ENCODE measurements at places on chromosomes 6 and 20.

DNA sequence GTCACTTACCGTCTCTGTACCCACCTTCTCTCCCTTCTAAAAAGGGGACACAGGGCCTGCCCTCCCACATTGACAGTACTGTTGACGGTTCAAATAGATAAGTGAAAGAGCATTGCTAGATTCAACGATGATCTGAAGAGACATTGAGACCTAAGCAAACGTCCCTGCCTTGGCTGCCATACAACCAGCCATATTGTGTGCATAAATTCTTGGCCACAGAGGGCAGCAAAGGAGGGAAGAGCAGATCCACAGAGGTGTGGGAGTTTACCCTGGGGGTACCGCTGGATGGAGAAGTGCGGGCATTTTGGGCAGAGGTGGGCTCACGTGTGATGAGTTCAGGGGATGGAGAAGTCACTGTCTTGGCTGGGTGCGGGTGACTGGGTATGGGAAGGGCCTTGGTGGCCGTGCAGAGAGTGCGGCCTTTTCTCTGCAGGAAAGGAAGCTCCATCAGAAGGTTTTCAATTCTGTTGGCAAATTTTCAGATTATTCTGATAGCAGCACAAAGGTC, 85.6 kb downstream of the POPDC3 start:
- no peak for DNase-seq

- DNase-seq: no peak
Measured at GRCh38 chr6:162973980-162974379, 246.2 kb downstream of the PACRG start.

GRCh38 chr6:150267686-150268561, 100.9 kb upstream of the IYD start:
- no peak for DNase-seq

DNA sequence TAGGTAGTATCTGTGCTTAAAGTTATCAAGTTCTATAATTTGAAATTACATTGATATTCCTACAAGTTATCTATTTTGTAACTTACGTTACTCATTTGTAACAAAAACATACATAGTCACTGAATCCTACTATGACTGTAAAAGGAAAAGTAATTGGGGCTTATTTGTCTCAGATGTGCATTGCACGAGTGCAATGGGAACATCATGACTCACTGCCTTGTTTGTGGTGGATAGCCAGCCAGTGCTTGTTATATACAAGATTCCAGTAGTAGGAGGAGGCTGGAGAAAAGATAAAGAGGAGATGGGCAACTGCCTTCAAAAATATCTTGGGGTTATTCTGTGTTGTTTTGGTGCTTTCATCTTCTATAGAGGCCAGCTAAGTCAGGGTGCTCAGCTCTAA, 164.1 kb downstream of the RNF144B start:
- DNase-seq: no peak

DNA sequence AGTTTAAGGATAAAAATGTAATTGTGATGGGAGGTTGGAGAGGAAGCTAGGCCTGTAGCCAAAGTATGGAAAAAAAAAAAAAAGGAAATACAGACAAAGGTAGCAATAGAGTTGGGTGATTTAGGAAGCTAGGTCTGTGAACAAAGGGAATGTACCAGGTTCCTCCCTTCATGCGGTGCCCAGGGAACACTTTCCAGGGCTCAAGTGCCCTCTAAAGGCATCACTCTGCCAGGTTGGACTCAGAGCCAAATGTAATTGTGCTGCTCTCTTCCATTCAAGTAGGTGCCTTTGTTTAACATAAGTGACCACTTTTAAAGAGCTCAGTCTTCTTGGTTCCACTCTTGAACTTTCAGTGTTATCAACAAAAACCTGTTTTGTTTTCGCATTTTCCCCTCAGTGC, 159.7 kb upstream of the AHI1 start:
- no peak for DNase-seq

GRCh38 chr20:46021361-46022359, 7.4 kb upstream of the SLC12A5 start:
- DNase-seq: peak; percentile 24

DNA sequence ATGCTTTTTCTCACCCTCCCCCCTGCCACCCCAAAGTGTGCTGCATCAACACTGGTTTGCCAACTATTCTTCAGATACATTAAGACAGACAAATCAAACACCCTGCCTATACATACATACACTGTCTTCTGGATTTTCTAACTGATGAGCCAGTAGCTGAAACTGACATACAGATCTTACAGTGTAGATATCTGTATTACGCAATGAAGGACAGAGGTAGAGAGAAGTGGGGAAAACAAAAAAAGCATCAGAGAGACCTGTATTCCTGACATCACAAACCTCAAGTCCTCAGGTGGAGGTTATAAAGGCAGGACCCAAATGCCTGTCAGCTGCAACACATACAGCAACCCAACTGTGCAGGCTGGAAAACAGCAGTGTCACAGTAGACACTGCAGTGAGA, 535.4 kb downstream of the HACE1 start:
- DNase-seq: no peak

- DNase-seq: peak; percentile 9
Measured at GRCh38 chr20:11585752-11586352, 331.8 kb upstream of the BTBD3 start.

GRCh38 chr6:110878751-110879522, 4.4 kb downstream of the AMD1 start:
- peak; percentile 15 for DNase-seq

DNA sequence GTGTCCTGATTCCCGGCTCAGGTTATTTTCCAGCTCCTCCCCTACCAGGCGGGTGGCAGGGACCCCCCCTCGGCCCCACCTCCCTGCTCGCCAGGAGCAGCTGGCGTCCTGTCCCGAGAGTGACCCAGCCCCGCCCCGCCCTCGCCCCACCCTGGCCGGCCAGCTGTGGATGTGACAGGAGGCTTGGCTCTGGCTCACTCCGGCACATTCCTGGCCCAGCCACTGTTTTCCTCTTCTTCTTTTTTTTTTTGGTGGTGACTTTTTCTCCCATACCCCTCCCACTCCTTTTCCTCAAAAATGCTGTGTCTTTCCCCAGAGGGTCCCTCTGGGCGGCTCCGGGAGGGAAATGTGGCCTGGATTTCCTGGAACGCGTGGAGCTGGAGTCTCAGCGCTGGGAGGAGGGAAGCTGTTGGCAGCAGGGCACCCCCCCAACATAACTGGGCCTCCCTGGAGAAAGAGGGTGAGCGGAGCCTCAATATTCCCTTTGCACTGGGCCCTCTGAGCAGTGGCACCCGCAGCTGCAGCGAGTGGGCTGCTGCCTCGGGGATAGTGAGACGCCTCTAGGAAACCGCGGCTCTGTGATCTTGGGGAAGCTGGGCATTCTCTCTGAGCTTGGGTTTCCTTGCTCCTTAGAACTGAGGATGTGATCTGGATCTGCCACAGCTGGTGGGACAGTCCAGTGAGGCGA, 28.3 kb upstream of the CSNK2A1 start:
- DNase-seq: no peak

GRCh38 chr6:161414707-161415106, 140.8 kb upstream of the AGPAT4 start:
- DNase-seq: no peak

GRCh38 chr6:1949538-1949937, 295.9 kb downstream of the GMDS start:
- DNase-seq: no peak

- DNase-seq: no peak
Measured at GRCh38 chr20:49405062-49405683, 77.3 kb downstream of the KCNB1 start.

- no peak for DNase-seq
Measured at GRCh38 chr20:3203315-3204123, 963 bp downstream of the DDRGK1 start.

GRCh38 chr20:48025661-48026060, 240.4 kb upstream of the SULF2 start:
- DNase-seq: peak; percentile 22

- peak; percentile 55 for DNase-seq
Measured at GRCh38 chr20:63628246-63628975, 1.5 kb upstream of the GMEB2 start.

DNA sequence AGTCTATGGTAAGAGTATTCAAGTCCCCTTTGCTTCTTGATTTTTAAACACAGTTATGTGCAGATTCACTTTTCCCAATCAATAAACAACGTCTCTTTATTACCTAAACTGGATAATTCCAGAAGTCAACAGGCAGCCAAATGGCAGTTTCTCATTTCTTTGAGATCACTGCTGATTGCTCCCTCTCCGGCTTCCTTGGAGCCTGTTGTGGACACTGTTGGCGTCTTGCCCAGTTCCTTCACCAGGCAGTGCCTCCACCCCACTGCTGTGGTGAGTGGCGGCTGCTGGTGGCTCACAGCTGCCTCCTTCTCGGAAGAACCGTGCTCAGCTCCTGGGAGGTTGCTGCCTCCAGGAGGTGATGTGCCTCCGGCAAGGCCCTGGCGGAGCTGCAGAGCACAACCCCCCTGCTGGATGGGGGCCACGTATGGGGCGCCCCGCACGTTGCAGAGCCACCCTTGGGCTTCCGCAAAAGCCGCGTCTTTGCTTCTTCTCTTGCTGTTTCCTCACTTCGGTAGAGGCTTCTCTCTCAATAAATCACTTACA, 105.1 kb upstream of the CNKSR3 start:
- peak; percentile 47 for DNase-seq

- no peak for DNase-seq
Measured at GRCh38 chr6:21390532-21391213, 202.9 kb upstream of the SOX4 start.

DNA sequence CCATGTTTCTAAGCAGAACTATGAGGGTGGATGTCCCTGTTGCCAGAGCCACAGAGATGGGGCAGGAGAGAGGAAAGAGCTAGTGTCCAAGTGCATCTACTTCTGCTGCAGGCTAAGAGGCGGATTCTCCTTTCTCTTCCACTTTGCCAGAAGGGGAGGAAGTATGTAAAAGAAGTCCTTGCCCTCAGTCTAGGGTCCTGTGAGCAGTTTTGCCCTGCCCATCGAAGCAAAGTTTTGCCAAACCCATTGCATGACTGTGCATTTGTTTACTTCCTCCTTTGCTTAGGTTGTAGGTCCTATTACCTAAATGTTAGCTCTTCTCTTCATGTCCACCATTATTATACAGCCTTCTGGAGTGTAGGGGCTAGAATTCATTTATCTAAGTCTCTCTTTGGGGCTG, 106.2 kb upstream of the ARMC2 start:
- DNase-seq: no peak

GRCh38 chr6:30990422-30991086, 7.0 kb downstream of the MUC21 start:
- no peak for DNase-seq

GRCh38 chr6:54135665-54136369, 24.6 kb downstream of the MLIP start:
- no peak for DNase-seq

- DNase-seq: no peak
Measured at GRCh38 chr6:44229376-44230033, 6.1 kb downstream of the SLC29A1 start.

- DNase-seq: no peak
Measured at GRCh38 chr20:51735728-51736600, 32.2 kb downstream of the ATP9A start.

DNA sequence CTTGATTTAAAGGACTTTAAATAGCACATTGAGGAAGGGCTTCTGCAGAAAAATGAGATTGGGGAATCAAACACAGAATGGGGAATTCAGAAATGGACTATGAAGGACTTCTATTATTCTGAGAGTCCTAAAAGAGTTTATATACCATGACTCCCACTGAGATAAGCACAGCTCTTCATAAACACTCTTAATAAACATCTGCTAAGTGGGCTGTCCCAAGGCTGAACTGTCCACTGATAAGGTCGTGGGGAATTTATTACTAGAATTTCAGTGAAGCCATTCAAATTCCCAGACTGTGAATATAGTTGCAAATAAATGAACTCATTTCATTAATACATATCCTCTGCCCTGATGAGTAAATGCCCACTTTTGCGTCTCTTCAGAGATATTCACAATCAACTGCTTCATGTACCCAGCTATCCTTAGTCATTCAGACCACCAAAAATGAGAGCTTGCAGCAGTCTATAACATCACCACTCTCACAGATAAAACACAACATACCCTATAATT, 468.2 kb upstream of the RUNX2 start:
- no peak for DNase-seq

DNA sequence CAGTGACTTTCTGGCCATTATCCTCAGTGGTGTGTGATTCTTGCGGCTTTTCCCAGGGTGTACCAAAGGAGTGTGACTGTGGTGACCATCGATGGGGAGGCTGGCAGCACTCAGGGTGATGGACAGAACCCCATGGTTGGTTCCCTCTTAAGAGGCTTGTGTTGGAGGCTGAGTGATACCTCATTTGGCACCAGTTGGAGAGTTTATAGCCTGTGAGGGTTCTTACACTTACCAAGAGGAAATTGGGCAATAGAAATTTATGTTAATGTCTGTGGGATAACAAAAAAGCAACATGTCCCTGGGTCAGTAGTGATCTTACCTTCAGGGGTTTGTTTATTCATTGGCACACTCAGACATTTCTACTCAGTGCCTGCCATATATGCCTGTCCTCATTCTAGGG, 37.2 kb downstream of the DAAM2 start:
- no peak for DNase-seq

- DNase-seq: no peak
Measured at GRCh38 chr6:30074331-30075093, 1.1 kb downstream of the RNF39 start.

GRCh38 chr6:64411226-64411625, 775.6 kb downstream of the PHF3 start:
- no peak for DNase-seq

GRCh38 chr6:27814665-27815424, 97.4 kb downstream of the OR2B2 start:
- peak; percentile 87 for DNase-seq

GRCh38 chr6:106731144-106731842, 101.9 kb downstream of the QRSL1 start:
- no peak for DNase-seq

- DNase-seq: no peak
Measured at GRCh38 chr6:11566609-11567008, 29.1 kb downstream of the TMEM170B start.

- DNase-seq: no peak
Measured at GRCh38 chr6:165876588-165876987, 213.5 kb upstream of the PDE10A start.

DNA sequence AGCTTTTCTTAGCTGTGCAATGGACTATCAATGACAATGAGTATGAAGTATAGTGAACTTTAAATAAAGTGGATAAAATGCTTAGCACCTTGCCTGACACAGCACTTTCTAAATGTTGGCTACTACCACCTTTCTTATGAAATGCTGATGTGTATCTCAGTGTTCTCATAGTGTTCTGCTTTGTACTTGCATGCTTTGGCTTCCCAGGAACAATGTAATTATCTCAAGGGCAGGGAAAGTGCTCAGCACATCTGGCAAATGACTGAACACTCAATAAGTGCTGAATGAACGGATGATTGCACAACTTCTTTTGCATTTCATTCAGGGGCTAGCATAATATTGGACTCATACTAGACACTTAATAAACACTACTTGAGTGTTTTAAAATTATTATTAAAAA, 28.2 kb upstream of the NOX3 start:
- no peak for DNase-seq

DNA sequence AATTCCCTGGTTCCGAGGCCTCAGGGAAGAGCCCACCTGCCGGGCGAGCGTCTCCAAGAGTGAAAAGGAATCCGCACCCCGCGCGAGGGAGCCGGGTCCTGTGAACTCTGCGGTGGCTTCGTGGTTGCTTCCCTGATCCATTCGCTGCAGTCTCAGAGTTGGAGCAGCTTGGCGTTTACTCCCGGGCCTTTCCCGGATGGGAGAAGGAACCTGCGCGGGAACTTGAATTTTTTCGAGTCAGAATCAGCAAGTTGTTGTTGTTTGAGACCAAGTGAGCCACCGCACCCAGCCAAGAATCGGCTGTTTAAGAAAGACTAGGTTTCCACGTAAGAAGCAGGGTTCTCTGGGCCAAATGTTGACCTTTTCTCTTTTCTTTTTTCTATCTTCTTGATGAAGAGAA, 12.9 kb downstream of the PRSS16 start:
- no peak for DNase-seq

GRCh38 chr20:24892931-24893330, 56.1 kb upstream of the CST7 start:
- DNase-seq: no peak

All from kidney capillary endothelial cell (primary cell).